Stimulated activated CD4-positive, alpha-beta T cell treated with anti-CD3 and anti-CD28 coated beads, Interleukin-15, amount 100 ng/mL, for 1 hour (primary cell): ENCODE measurements at places on chromosomes 3 and 15.

- DNase-seq: no peak
Observed at GRCh38 chr15:20672470-20672869, 130.9 kb upstream of the GOLGA6L6 start.

DNA sequence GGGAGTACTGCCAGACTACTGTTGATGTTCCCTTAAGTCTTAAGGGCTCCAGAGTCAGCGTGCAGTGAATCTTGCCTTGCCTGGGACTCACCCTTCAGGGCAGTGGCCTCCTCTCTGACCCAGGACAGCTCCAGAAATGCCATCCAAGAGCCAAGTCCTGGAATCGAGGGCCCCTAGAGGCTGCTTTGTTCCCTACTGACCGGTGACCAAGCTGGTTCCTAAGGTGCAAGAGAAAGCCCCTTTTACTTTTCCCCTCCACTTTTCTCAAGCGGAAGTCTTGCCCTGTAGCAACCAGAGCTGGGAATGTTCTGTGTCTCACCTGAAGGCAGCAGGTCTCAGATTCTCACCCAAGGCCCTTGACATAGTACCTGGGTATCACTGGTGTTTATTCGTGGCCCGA, 238.0 kb downstream of the DOCK3 start:
- DNase-seq: no peak

GRCh38 chr3:114518206-114518808, 224.5 kb downstream of the TIGIT start:
- no peak for DNase-seq

- DNase-seq: no peak
Observed at GRCh38 chr3:54426381-54426780, 304.0 kb downstream of the CACNA2D3 start.

DNA sequence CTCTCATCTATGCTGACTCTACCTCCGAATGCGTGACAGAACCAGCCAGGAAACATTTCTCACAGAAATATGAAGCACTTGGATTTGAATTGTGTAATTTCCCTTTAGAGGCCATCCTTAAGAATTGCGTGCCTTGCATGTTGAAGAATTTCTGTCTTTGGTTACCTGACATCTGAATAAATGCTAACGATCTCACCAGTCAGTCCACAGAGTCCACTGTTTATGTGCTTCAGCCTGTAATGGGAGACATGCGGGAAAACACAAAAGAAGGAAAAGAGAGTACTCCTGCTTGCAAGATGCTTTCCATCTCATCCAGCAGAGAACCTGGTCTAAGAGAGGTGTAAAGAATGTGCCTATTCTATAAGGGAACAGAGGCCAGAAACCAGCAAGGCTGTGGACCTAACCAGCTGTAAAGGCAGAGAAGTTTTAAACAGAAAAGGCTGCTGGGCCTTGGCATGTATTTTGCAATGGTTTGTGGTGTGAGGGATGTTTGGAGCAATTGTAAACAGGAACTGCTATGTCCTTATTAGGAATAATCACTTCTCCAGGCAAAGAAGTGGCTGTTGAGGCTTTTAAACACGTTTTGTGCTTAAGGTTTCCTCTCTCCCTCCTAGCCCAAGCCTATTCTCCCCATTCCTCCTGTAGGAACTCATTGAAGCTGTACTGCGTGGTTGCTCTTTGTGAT, 36.4 kb upstream of the BOC start:
- no peak for DNase-seq

DNA sequence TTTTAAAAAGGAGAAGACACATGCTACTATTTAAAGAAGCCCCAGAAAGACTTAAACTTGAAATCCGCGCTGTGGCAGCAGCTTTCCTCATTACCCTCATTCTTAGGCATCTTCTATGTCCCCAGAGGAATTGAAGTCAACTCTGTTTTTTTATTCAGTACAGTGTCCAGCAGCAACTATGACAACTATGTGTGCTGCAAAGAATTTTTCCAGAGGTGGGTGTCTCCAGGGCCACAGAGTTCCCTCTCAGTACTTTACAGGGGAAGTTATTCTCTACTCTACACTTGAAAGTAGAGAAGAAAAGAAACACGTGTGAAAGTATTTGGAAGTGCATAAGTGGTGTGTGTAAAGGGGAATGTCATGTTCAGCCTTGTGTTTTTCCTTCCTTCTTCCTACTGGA, 32.0 kb downstream of the GATM start:
- DNase-seq: no peak

DNA sequence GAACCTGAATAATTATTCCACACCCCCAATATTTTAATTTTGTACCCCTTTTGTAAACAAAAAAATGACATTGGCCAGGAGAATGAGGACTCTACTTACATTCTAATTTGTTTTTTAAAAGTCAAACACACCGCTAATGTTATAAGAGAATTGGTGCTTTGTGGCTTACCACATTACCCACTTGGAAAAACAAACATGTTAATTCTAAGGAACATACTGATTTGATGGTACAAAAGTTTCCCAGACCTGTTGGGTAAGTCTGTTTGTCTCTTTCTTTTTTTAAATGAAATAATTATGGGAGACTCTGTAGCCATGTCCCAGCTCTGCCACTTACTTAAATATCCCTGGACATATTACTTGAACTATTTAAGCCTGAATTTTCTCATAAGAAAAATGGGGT, 352.5 kb upstream of the C2CD4B start:
- no peak for DNase-seq

- no peak for DNase-seq
Observed at GRCh38 chr3:31768479-31769125, 212.5 kb downstream of the OSBPL10 start.

DNA sequence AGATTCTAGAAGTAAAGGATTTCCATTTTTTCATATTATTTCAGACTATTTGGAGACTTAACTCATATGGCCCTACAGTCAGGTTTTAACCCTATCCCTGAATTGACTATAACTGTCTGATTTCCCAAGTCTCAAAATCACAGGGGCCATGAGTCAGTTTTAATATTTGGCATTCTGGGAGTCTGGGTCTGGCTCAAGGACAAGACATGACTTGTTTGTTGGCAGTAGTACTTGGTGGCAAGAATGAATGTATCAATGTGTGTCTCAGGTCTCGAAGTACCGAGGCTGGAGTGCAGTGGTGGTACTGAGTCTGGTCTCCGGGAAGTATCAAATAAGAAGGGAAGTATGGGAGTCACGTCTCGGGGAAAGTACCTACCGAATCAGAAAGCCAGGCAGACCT, 10.8 kb downstream of the UMPS start:
- no peak for DNase-seq
